Neural crest cell (in vitro differentiated cells): ENCODE measurements at places on chromosomes 7 and 10. TPM values are rescaled to one million over a fixed set of nuclear protein-coding genes. Genes with fewer than 3 reads are reported as not detected.

TMEM176B gene
- 2.2 and 3.1 TPM in 2 replicates for total RNA-seq

DNA sequence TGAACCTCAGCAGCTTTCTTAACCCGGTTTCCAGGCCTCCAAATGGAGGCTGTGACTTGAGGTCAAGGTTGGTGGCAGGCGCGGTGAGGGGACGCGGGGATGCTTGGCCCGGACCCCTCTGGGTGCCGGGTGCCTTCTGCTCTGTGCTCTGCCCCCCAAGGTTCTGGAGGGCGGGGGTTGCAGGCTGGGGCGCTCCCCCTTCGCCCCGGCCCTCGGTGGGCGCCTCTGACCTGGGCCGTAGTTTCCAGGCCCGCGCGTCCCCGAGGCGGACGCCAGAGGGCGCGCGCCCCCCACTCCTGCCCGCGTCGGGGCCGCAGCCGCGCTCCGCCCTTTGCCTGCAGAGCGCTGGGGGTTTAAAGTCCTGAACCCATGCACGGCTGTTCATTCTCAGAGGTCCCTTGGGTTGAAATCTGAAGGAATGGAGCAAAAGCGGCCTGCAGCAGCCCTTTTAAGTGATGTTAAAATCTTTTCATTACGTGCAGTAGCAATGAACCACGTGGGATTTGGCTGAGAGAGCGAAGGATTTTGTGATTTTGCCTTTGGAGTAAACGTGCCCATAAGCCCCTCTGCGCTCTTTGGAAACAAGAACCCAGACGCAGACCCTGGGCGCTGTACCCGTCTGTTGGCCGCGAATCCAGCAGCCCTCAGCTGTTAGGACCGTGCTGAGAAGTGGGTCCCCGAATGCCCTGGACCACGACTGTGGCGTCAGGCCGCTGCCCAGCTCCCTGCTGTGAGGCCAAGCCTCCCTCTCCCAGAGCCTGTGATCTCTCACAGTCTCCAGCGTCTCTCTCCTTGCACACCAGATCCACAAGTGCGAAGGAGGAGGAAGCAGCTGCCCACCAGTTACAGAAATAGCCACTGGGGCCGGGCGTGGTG lies 135.0 kb downstream of the ACTR3B start:
- peak; percentile 65 for DNase-seq

DNA sequence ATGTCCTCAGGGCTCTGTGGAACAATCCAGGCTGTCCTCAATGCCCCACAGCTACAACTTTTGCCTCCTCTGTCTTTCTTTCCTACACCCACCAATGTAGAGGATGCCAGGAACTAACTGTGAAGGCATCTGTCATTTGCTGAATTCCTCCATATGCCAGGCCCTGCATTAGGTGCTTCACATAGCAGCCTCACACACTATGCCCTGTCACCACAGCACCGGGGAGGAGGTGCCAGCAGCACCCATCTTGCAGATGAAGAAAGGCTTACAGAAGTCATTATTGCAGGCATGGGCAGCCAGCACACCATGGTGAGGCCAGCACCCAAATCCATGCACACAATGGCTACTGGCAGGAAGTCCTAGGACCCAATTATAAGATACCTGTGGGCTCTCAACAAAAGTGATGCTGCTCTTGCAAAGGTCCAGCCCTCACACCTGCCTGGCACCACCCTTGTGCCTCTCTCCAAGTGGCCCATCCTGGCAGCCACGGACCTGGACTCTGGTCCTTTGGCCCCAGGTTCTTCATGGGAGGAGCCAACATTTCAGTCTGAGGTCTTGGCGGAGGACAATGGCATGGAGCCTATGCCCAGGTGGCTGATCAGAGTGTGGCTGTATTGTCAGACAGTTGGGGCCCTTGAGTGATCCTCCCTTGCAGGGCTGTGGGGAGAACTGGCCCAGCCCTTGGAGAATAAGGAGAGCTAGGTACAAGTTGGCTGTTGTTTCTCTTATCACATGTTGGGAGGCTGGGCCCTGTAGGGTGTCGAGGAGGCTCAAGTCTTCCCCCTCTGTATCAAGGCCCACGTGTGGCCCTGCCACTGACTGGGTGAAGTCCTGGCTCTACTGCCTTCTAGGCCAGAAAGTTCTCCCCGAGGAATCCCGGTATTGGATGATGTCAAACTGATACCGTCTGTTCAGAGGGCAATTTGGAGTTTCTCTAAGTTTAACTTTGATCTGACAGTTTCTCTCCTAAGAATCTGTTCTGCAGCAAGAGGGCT lies 14.4 kb upstream of the MYL7 start:
- DNase-seq: no peak

DNA sequence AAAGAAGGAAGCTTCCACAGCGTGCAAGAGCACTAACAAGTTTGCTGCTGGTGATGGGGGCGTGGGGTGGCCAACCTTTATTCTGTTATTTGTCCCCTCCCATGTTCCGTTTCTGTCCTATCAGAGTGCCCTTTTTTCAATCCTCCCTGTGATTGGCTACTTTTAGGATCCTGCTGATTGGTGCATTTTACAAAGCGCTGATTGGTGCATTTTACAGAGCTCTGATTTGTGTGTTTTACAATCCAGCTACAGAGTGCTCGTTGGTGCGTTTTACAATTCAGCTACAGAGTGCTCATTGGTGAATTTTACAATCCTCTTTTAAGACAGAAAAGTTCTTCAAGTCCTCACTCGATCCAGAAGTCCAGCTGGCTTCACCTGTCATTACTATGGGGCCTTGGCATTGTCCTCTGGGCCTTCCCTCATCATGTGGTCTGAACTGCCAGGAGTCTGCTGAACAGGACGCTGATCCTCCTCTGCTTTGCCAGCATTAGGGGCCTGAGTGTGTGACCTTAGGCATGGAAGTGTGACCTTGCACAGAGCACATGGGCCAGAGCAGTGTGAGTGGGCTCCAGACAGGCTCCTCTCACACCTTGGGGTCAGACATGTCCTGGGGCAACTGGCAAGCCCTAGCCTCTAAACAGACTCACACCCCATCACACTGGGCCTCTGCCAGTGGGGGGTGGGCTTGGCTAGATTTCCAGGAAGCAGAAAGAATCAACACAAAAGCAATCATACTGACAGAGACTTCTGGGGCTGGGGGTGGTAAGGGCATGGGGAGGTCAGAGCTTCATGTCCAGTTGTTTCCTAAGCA lies 167.4 kb downstream of the PTPN20 start:
- no peak for DNase-seq

GRCh38 chr10:80041162-80041561 lies 37.3 kb upstream of the TMEM254 start:
- no peak for DNase-seq

GRCh38 chr7:103996639-103997038 lies 7.2 kb upstream of the RELN start:
- DNase-seq: no peak
